ENCODE measurements at places on chromosomes 5 and 9.

GRCh38 chr5:31568302-31568835 lies 36.3 kb downstream of the C5orf22 start:
- DNase-seq: no peak

- no peak for DNase-seq
Observed at GRCh38 chr5:54676481-54677340, 159.2 kb downstream of the SNX18 start.

DNA sequence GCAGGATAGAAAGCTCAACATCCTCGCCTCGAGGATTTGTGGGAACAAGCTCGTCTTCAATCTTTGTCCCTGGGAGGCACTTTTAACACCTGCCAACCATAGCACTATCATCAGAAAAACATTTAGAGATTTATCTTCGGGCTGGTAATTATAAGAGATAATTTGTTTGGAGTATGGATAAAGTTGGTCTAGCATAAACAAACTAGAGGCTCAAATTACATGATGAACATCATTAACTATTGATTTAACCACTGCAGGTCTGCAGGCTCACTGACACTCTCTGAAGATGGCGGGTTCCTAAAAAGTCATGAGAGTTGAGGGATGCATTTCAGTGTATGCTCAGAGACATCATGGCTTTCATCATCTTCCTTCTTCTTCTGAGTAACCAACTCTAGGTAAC lies 25.8 kb upstream of the PCA3 start:
- DNase-seq: no peak

GRCh38 chr5:4533457-4534105 lies 606.5 kb upstream of the ADAMTS16 start:
- no peak for DNase-seq

DNA sequence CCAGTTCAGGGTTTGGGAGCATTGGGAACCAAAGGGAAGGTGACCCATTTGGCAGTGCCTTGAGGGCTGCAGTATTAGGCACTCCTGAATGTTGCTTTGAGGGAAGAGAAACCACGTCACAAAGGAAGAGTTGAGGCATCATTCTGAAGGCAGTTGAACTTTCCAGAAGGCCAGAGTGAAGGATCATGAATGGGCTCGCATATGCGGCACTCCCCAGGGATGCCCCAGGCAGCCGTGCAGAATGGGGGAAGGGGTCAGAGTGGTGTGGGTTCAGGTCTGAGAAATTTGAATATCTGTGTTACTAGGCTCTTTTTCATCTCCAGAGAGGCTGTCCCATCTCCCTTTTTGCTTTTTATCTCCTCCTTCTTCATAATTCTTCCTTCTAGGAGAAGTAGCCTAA lies 60.6 kb upstream of the HMHB1 start:
- no peak for DNase-seq

DNA sequence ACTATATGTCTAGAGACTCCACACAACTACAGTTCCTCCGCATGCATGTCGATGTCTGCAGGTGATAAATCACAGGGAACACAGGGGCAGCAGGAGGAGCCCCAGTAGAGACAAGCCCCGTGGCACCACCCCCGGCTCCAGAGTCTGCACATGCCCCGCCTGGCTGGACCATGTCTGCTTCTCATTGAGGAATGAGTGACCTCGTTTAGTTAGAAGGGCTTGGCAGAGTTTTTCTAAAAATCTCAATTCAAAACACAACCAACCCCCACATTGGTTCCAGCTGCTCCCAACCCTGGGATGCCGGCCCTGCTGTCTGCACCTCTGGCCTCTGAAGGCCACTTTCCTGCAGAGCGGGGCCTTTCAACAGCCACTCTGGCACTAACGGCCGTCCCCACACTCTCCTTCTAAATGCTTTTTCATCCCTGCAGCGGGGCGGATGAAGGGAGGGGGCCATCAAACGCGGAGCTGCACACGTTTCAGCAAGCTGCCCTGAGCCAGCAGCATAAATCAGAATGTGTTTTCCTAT lies 106.3 kb downstream of the ROR2 start:
- DNase-seq: no peak

- DNase-seq: no peak
Observed at GRCh38 chr9:99300603-99301002, 78.5 kb downstream of the SEC61B start.

DNA sequence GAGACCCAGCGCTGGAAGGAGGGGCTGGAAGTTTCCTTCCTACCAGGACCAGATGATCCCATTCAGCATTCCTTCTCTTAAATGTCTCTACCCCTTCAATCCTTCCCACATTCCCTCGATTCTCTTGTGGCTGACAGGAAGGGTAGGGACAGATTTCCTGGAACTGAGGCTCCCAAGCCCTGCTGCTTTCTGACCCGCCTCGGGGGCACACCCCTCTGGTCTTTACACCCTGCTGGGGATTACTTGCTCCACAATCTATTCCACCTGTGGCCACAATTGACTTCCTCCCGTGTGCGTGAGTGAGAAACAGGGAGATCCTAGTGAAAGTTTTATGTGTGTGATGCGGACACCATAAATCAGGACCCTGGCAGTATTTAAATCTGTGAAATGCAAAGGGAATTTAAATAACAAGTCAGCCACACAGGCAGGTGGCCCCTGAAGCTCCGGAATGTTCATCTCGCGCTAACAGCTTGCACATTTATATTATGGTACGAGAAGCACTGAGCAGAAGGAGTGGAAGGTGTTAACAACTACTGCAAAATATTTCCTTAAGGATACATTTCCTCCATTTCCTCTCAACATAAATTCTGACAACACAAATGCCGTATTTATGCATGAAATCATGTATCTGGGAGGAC lies 237.5 kb downstream of the SLIT3 start:
- no peak for DNase-seq

DNA sequence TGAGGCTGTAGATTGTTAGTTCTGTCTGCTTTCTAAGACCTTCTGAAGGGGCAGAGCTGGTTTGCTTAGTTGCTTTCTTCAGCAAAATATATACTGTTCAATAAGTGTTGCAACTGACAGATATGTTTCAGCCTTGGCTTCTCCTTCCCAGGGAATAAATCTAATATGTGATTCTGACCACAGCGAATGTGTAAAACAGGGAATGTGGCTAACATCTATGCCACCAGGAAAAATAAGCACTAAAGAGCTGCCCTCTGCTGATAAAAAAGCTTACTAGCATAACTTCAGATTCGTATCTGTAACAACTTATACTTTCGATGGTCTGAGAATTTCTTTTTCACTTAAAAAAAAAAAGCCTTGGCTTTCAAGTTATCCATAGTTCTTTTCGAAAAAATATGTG lies 13.0 kb upstream of the OSMR start:
- DNase-seq: no peak

DNA sequence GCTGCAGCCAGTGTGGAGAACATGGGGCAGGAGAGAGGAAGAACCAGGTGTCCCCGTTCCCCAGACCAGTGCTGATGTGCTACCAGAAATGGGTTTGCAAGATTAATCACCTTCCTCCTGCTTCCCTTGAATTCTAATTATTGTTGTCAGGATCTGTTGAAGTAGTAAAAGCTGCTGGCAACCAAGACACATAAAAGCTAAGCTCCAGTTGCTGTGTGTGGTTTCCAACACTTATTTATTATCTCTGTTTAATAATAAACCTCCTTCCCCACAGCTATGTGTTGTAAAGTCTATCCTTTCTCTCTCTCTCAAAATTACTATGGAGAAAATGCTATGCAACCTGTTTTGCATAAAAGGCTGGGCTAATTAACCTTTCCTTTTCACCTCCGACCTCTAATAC lies 2.3 kb upstream of the RETREG1 start:
- DNase-seq: no peak

DNA sequence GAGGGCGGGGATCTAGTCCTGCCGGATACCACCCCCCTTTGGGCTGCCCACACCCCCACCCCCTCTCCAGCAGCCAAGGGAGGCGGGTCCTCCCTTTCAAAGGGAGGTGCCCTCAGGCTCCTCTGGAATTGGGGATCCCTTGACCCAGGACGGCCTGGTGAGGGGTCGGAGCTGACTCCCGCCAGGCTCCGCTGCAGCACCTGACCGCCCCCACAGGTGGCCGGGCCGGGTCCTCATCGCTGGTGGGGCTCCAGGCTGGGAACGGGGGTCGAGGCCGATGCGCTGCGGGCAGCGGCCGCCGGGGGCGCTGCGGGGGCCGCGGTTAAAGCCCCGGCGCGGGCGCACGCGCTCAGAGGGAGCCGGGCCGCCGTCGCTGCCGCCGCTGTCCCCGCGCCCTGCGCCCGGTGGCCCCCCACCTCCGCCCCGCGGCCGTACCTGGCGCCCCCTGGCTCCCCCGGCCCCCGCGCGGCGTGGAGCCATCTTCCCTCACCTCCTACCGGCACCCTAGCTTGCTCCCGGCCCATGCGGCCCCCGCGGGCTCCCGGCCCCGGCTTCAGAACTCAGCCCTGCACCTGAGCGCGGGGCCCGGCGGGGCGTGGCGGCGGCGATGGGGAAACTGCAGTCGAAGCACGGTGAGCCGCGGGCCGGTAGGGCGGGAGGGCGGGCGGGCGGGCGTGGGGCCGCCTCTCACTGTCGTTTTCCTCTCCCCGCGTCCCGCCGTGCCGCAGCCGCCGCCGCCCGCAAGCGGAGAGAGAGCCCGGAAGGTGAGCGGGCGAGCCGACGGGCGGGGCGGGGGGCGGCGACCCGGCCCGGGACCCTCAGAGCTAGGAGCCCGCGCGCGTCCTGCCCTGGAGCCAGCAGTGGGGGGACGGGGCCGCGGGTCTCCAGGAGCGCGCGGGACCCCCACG lies at the start of gene NKD2:
NKD2 (plus strand) TSS at position 352 of the 908 bp plus-strand sequence; CDS start at position 608, 256 bp downstream.
- DNase-seq: no peak

DNA sequence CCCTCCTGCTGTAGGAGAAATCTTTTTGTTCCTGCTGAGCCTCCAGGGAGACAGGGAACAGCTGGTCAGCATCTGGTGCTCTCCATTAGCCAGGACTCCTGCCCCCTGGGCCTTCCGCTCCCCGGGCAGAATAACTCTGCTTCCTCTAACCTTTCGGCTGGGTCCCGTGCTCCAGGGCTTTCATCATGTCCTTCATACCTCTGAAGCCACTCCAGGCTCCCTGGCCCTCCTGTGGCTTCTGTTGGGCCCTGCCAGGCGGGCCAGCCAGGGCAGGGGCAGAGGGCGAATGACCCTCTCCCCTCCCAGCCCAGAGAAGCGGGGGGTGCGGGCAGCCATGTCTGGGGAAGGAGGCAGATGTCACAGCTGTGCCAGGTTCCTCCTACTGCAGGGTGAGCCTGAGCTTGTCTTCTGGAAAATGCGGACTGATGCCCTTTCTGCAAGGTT lies 81.7 kb upstream of the LMX1B start:
- no peak for DNase-seq

GRCh38 chr9:92730897-92731296 lies 33.7 kb downstream of the BICD2 start:
- no peak for DNase-seq

GRCh38 chr9:137296670-137297664 lies 5.1 kb downstream of the NRARP start:
- DNase-seq: no peak

DNA sequence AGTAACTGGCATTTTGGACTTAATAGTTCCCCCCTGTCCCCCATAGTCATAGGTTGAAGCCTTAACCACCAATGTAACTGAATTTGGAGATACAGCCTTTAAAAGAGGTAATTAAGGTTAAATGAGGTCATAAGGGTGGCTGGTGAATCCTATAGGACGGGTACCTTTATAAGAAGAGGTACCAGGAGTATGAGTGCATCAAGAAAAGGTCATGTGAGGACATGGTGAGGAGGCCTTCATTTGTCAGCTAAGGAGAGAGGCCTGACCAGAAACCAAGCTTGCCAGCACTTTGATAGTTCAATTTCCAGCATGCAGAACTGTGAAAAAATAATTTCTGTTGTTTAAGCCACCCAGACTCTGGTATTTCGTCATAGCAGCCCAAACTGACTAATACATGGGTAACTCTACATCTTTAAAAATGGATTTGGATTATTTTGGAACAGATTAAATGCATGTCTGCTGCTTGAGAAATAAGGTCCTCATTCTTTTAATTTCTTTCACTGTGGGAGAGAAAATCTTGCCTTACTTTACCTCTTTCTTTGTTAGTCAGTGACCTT lies 9.7 kb downstream of the RASA1 start:
- no peak for DNase-seq

GRCh38 chr9:34362614-34363214 lies 14.0 kb downstream of the MYORG start:
- no peak for DNase-seq

GRCh38 chr5:10655972-10656830 lies 92.3 kb downstream of the ANKRD33B start:
- no peak for DNase-seq

GRCh38 chr9:2473681-2474080 lies 147.9 kb upstream of the VLDLR start:
- no peak for DNase-seq

DNA sequence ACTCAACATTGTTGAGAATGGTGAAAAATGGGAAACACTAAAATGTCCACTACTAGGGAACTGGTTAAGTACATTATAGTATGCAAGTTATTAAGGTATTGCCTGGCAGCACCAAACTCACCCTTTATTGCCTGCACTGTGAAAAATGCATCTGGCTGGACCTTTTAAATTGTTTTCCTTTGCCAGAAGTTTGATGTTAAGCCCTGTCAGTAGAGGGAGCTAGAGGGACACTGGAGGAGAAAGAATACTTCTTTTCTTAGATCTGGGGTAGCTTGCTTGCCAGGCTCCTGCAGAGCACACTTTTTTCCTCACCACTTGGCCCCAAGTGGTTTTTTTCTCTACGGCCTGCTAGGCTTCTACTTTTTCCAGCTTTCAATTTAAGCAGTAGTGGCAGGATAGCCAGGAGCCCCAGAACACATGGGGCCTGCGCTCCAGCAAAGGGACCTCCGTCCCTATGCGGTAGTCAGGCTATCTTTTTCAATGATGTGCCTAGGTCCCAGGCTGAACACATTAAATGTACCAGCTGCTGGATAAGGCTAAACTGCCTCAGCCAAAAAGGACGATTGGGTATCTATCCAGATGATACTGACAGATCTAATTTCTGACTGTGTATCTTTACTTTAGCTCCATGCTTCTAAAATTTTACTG lies 8.0 kb upstream of the HABP4 start:
- DNase-seq: peak; percentile 26

DNA sequence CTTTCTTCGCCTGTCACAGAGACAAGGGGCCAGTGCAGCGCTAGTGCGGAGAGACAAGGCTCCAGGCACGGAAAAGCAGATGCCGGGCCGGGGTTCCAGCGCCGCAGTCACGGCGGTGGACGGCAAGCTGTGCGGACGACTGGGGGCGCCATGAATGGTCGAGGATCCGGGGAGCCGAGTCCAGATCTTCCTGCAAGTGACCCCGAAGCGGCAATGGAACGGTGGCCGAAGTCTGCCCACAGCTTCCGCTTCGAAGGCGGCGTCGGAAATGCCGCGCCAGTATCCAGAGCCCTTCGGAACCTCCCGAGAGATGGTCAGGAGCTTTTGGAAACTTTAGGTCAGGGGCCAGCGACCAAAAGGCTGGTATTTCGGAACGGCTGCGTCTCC lies 601 bp upstream of the FAF2 start:
- DNase-seq: no peak

DNA sequence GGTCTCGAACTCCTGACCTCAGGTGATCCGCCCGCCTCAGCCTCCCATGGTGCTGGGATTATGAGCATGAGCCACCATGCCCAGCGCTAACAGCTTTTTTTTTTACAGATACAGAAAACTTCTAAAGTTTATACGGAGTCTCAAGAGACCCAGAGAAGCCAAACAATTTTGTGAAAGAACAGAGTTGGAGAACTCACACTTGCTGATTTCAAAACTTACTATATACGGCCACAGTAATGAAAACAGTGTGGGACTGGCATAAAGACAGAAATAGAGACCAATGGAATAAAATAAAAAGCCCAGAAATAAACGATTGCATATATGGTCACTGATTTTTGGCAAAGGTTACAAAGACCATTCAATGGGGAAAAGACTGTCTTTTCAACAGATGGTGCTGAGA lies 85.6 kb upstream of the CACNA1B start:
- DNase-seq: no peak

All from GM12864 (cell line).